Stimulated activated CD4-positive, alpha-beta T cell treated with anti-CD3 and anti-CD28 coated beads, Interleukin-4, amount 100 ng/mL, for 48 hours (primary cell): ENCODE measurements at places on chromosomes 6 and 20.

DNA sequence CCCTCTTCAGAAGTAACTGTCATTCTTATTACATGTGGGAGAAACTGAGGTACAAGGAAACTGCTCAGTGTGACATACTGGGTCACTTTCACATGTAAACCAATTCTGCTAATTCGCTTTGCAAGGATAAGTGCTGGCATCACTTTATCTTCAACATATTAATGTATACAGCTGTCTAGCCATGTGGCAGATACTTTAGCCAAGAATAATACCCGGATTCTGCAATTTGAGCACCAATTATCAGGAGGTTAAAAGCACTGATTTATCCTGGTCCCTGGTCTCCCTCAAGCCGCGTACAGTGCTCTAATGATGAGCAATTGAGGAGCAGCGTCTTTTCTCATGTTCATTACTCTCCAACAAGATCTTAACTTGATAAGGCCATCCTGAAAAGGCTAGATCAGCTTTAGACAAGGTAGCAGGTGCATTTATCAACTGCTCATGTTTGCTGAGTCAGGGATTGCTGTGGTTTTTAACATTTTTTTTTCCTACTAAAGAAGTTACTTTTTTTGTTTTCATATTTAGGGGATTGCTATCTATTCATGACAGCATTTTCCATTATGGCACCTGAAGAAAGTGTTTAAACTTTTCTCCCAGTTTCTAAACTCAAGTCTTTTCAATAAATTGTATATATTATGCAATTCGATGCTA is 1066.3 kb upstream of the MAP3K7 start:
- DNase-seq: no peak

DNA sequence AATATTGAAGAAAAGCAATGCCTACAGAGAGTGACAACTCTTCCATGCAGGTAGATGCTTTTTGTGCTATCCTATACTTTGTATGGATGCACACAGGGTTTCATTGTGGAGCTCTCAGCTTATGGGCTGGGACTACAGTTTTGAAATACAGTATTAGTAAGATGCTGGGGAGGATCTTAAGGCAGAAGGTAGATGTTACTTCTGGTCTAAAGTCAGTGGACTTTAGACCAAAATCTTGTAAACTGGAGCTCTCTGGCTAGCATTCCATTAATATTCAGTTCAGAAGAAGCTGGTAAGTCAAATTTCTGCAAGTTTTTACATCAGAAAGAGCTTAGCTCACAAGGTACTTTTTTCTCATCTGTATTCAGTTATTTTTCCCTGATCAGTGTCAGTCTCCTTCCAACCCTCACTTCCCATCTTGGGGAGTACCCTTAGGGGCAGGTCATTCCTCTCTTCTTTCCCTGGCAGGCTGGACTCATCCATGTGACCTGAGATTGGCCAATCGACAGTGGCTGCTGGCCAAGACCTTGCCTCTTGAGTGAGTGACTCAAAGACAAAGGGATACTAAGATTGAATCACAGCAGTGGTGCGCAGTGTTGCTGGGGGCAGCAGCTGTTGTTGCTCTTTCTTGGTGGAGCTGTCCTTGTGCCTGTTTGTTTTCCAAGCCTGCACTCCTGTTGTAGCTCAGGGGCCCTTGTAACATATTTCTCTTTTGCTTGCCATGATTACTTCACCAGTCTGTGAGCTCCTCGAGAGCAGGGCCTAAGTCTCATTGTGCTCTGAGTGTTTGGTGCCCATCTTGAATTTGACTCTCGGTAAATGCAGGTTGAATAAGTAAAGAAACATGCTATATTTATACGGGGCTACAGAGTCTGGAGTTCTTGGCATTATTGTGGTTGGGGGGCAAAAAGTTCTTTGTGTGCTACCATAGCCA is 2.8 kb upstream of the PHF20 start:
- peak; percentile 48 for DNase-seq

DNA sequence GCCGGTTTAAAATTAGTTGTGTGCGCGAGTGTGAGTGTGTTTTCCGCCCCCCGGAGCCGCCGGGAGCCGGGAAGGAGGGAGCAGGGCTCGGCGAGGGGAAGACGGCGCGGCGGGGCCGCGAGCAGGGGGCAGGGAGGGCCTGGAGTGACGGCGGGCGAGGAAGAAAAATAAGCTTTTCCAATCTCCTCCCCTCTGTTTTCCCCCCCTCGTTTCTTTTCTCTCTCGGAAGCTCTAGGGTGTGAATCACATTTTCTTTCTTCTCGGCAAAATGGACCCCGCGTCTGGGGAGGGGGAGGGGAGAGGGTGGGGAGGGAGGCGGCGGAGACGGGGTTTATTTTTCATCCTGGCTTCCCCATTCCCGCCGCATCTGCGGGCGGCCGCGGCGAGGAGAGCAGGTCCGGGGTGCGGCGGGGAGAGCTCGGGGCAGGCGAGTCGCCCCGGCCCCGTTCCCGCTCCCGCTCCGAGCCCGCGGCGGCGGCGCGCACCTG is 881 bp downstream of the BICRAL start:
- DNase-seq: peak; percentile 60

- DNase-seq: no peak
Measured at GRCh38 chr6:151627689-151628444, 134.1 kb downstream of the CCDC170 start.

GRCh38 chr20:9490631-9491030 is 23.8 kb upstream of the LAMP5 start:
- no peak for DNase-seq

DNA sequence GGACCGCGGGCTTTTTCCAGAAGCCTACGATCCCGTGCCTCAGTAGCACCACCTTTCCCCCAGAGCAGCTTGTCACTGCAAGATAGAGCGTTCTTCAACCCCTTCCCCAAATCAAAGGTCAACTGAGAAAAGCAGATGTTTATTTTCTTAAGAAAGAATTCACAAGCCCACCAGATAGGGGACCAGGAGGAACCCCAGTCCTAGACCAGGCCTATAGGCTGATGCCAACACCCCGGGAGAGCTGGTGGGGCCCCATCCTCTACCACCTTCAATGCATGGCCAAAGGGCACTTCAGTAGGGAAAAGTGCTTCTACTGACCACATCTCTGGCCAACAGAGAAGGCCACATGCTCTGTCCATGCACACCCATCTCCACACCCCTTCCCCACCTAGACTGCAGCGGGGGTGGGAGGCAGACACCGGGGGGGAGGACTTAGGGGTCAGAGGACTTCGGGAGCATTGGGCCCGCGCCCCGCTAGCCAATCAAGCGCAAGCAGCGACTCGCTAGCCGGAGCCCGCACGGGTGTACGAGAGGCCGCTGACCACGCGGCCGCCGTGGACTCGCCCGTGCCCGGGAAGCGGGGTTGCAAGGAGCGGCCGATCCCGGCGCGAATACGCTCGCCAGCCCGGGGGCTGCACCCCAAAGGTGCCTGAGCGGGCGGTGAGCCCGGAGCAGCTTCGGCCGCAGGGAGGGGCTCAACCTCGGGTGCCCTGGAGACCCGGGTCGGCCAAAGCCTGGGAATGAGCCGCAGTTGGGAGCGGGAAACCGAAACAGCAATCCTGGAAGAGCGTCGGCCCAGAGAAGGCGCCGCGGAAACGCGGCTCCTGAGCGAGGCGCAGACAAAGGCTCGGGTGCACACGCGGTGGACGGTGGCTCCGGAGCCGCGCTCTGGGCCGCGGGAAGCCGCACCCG is 2.8 kb downstream of the PDE10A start:
- no peak for DNase-seq

DNA sequence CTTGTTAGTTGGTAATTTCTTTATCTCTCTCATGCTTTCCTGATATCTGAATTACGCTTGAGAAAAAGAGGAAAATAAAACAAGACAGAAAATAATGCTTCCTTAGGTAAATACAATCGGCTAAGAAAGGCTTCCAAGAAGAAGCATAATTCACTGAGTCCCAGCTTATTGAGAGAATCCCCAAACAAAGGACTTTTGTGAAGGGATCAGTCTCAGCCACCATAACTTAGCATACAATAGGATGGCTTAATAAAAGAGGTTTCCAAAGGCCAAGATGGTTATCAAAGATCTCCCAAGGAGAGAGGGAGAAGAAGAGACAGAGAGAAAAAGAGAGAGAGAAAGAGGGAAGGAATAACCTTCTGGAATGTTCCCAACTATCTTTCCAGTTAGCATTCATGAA is 46.0 kb upstream of the SALL4 start:
- DNase-seq: no peak

GRCh38 chr6:15513801-15514711 is 148.8 kb downstream of the DTNBP1 start:
- DNase-seq: no peak
